Femur (tissue), 1 donor: ENCODE measurements at places on chromosomes 16 and 17.

DNA sequence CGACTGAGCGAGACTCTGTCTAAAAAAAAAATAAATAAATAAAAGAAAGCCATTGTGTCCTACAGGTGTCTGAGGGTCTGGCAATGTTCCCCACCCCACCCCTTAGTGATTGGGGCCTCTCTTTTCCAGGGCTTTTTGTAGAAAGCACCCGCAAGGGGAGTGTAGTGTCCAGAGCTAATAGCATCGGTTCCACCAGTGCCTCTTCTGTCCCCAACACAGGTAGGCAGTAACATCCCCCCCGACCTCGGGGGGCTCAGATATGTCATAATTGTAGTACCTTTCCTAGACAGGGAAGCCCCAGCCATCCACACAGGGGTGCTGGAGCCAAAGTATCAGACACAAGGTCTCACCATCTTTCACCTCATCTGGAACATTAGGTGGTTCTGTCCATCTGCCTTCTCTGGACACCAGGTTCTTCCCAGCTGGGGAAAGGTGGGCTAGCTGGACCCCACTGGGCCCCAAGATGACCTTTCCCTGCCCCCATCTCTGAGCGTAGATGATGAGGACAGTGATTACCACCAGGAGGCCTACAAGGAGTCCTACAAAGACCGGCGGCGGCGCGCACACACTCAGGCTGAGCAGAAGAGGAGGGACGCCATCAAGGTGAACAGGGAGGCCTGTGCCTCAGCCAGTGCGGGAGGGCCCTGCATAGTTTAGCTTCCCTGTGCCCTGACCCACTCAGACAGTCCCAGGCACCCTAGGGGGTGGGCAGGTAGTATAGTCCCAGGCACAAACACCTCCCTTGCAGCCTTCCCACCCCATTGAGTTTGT, 1.6 kb downstream of the MLX start:
- DNase-seq, result no peak

GRCh38 chr17:46719891-46720290, 98.6 kb downstream of the WNT3 start:
- DNase-seq, result no peak

- no peak for DNase-seq
These were observed 173.8 kb downstream of the C16orf78 start for GRCh38 chr16:49547448-49547847.

GRCh38 chr17:78012428-78012827, 53.9 kb downstream of the TNRC6C start:
- no peak for DNase-seq

GRCh38 chr17:32910769-32911168, 17.2 kb upstream of the TMEM98 start:
- DNase-seq, result no peak

- DNase-seq, result no peak
These were observed 103.8 kb downstream of the SSH2 start for GRCh38 chr17:29826114-29826692.

- no peak for DNase-seq
These were observed 26.3 kb downstream of the SMURF2 start for GRCh38 chr17:64635647-64636305.

GRCh38 chr17:81056312-81056711, 21.4 kb downstream of the BAIAP2 start:
- DNase-seq, result no peak

DNA sequence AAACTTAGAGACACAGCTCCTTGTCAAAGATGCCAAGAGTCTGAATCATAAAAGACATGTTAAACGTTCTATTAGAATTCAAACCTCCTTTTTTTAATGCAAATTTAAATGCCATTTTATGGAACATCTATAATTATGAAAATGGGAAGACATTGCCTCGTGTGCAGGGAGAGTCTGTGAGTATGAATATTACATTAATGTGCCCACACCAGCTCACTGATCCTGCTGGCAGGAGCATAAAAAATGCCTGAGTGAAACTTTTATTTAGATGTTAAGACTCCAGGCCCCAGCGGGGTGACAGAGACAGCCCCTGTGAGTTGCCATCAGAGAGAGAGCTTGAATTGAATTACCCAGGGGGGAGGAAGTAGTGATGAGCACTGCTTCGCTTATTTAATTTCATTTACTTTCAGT, 84.8 kb downstream of the SNX11 start:
- DNase-seq, result no peak

DNA sequence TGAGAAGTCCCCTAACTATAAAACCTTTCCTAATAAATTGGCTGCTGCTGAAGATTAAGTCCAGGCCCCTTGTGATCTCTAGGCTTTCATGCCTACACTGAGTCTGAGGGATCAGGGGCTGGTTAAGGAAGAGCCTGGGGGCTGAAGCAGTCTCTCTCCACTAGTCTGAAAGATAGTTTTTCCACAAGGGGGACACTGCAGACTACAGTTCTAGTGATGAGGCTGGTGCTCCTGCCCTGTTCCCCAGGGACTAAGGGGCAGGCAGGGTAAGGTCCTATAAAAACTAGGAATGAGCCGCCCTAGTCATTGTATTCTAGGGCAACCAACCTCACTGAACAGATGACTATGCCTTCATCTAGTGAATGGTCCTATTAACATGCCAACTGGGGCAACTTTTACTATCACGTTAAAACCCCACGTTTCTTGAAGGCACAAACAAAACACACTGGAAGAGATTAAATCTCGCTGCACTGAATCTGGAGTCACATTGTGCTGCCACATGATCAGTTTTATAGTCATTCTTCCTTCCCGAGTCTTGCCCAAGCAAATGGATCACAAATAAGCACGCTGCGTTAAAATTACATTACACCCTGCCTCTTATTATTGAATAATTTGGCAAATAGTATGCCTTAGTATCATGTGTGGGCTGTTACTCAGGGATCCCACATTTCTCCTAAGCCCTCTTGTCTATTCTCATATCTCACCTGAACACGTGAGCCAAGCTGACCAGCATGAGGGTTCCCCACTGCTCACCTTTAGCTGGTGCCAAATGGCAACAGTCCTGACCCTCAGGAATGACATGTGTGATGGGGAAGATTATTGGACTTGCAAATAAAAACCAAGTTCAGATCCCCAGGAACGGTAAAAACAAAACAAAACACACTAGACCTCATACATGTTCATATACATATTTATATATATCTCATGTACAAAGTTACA, 95.4 kb upstream of the TOB1 start:
- DNase-seq, result no peak

DNA sequence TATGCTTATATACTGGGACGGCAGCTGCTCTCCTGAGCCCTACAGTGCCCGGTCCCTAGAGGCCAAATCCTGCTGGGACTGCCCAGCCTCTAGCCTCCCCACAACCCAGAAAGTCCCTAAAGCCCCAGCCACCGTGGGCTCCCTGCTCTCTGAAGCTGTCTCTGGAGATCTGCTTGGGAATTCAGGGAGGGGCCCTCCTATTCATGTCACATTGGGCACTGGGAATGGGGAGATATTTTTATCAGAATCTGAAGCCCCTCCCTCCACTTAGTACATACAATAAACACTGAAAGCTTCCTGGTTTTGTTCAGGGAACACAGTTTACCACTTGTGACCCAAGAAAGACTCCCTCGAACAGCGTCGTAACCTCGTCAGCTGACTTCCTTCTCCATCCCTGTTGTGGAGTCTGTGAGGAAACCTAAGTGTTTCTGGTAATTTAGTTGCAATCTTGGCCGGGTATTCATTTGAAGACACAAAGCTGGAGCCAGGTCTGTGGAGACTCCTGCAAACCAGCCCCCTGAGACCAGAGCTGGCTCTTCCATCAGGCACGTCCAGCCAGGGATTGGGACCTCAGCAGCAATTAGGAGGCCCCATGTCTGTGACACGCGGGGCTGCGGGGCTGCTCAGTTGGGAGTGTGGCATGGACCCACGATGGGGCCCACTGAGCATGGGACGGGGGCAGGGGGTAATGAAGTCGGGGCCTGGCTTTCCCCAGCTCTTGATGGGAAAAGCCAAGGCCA, 38.5 kb downstream of the PGS1 start:
- DNase-seq, result peak; percentile 51

- no peak for DNase-seq
These were observed 97.0 kb upstream of the DNAH17 start for GRCh38 chr17:78674156-78674555.

DNA sequence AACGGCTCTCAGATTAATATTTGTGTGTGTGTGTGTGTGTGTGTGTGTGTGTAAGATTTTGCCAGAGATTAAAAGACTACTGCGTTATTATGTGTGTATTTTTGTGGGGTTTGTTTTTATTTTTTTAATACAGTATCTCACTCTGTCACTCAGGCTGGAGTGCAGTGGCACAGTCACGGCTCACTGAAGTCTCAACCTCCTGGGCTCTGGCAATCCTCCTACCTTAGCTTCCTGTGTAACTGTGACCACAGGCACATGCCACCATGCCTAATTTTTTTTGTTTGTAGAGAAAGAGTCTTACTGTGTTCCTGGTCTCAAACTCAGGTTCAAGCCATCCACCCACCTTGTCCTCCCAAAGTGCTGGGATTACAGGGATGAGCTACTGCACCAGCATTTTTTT, 87.2 kb downstream of the CYB561 start:
- no peak for DNase-seq

GRCh38 chr17:58232707-58233156, 5.7 kb upstream of the LPO start:
- DNase-seq, result no peak

DNA sequence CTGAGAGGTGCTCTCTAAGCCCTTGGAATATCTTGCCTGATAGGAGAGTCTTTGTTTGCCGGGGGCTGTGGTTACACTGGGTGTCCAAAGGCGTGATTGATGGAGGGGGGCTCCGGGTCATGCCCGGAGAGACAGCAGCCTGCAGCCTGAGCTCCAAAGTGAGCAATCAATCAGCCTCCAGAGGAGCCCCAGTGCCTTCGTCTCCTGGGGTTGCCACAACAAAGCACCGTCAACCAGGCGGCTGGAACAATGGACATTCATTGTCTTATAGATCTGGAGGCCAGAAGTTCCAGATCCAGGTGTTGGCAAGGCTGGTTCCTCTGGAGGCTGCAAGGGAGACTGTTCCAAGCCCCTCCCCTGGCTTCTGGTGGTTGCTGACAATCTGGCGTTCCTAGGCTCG, 24.0 kb upstream of the GINS2 start:
- no peak for DNase-seq

GRCh38 chr17:18960803-18961511, 9.0 kb downstream of the SLC5A10 start:
- peak; percentile 79 for DNase-seq

DNA sequence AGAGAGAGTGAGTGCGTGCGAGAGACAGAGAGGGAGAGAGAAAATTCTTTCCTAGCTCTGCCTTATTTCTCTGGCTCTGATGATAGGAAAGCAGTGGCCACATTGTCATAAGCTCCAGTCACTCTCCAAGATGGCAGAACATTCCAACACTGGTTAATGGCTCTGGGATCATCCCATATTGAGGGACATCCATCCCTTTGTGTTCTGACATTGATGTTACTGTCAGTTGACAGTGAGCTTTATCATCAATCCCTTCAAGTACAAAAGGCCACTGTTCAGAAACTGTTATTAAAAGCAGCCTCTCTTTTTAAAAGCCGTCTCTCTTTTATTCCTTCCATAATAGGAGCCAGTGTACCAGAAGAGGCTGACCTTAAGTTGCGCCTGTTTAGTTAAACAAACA, 1084.9 kb upstream of the RBFOX1 start:
- no peak for DNase-seq

- DNase-seq, result no peak
These were observed 163.5 kb upstream of the KIF2B start for GRCh38 chr17:53659181-53659580.

DNA sequence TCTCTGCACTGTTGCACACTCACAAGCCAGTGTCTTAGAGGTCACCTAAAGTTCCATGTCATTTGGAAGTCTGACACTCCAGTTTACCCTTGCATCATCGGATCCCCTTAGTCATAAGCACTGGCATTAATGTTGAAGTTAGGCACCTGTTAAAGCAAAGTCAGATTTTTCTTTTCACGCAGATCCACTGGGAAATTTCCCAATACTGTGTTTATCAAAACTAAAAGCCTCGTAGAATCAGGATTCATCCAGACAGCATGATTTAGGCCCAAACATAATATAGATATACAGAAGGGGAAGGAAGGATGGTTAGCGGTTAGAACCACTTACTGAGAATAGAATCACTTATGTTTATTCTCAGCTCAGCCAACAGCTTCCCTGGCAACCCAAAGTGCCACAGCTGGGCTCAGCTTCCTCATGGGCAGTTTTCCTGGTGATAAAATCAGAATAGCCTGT, 30.1 kb upstream of the HAPSTR1 start:
- DNase-seq, result peak; percentile 60

DNA sequence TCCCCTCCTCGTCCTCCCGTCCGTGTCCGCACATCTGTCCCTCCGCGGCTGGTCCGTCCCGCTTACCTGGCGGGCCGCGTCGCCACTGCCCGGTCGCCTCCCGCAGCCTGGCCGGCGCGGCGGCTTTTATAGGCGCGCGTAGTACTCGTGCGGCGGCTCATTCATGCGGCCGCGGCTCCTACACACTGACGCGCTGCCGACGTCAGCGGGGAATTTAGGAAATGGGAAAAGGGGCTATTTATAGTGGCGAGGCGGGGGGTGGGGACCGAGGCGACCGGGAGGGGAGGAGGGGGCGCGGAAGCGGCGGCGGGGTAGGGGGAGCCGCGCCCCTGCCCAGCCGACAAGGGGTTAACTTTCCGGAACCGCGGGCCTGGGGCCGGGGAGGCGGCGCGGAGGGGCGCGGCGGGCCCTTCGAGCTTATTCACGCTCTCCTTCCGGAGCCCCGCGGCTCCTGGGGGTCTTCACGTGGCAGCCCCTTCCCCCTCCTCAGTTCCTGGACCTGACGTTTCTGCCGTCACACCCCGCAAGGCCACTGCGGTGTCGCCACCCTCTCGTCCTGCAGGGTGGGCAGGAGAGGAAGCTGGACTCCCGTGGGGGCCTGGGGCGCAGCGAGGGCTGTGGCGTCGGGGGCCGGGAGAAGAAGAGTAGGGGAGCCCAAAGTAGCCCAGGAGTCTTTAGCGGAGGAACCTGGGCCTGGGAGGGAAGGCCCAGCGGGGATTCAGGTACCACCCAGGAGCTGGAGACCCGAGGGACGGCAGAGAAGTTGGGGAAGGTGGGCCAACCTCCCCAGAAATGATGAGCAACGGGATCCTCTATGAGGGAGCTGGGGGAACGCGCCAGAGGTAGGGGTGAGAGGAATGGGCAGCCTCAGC, 3.6 kb upstream of the HIC1 start:
- peak; percentile 54 for DNase-seq

DNA sequence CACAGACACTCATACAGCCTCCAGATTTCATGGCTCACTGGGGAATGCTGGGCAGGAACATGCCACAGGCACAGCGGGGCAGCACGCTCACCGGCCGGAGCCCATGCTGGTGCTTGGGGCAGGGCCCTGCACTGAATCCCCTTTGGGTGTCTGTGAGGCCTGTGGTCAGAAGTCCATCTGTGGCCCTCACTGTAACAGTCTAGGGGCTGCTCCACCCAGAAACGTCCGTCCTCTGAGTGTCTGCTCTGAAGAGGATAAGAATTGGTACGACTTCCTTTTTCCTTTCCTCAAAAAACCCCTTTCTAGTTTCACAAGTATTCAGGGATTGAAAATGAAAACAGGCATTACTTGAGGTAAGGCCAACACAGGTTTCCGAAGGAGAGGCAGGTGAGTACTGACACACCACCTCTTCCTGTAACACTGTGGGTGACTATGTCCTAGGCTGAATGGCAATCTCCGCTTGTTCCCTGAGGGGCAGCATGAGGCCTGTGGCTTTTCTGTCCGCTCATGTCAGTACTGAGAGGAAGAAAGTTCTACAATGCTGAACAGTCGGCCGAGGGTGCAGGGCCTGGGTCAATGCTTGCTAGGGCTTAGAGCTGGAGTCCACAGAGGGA, 42.5 kb downstream of the TMEM11 start:
- DNase-seq, result no peak

GRCh38 chr17:56262803-56263202, 109.5 kb downstream of the ANKFN1 start:
- DNase-seq, result no peak
